ENCODE measurements at places on chromosomes 3 and 15.

- DNase-seq: no peak
Observed at GRCh38 chr15:90231028-90232017, 2.4 kb downstream of the CIB1 start.

- no peak for DNase-seq
Observed at GRCh38 chr3:101536266-101536665, 23.3 kb upstream of the SENP7 start.

- no peak for DNase-seq
Observed at GRCh38 chr3:27507111-27507510, 22.9 kb upstream of the SLC4A7 start.

DNA sequence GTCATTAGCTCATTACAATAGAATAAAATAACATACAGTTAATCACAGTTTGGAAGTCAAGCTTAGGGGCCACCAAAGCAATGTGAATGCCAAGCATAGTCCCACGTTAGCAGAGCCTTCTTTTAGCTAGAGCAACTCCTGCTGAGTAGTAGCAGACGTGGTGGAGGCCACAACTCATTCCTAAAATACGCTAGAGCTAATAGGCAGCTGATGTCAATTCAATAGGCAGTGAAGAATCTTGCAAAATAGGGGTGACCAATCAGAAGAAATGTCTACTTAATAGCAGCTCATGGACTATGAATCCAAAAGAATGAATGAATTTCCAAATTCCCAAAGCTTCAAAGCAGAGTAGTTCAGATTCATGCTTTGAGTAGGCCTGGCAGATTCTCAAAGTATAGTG lies 292.9 kb upstream of the RORA start:
- peak; percentile 90 for DNase-seq

DNA sequence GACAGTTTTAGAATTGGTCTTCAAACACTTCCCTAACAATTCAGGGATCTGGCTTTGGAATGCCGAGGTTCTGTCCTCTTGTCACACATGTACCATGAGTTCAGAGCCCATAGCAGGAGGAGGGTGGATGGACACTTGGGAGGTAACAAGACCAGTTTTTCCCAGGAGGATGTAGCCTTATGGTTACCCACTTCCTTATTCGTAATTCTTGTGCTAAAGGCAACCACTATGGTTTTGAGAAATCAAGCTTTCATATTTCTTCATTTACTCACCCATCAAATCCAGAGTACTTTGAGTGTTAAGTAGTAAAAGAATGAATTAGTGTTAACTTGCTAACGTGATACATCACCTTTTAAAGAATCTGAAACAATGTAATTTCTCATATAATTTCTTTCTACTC lies 479.6 kb upstream of the ALCAM start:
- peak; percentile 70 for DNase-seq
